ENCODE measurements at places on chromosomes 7 and 10.
A peak's percentile ranks its signal among the peaks of the same experiment; 100 is the strongest.

GRCh38 chr7:35004531-35005095 is 32.7 kb downstream of the DPY19L1 start:
- no peak for DNase-seq

DNA sequence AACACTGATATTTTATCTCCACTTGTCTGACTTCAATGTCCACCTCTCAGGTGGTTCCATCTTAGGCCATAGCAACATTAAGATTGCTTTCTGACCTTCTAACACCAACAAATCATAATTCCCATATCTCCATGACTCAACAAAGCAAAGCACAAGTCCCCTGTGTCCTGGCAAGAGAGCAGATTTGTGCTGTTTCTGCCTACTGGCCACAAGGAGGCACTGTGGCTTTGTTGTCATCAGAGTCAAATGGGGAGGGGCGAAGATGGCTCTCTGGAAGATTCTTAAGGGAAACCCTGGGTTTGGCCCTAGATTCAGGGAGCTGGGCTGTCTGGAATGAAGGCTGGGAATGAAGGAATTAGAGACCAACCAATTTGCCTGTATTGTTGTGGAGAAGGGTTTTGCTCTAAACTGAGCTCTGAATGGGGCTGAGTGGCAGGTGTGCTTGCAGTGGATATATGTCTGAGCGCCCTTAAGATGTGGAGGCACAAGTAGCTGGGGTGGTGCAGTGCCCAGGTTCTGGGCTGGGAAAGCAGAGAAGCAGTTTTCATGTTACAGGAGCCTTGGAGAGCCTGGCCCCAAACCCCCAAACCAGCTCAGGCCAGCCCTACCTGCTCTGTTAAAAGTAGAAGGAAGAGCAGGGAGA is 154.8 kb upstream of the PRSS58 start:
- DNase-seq: peak; percentile 44

DNA sequence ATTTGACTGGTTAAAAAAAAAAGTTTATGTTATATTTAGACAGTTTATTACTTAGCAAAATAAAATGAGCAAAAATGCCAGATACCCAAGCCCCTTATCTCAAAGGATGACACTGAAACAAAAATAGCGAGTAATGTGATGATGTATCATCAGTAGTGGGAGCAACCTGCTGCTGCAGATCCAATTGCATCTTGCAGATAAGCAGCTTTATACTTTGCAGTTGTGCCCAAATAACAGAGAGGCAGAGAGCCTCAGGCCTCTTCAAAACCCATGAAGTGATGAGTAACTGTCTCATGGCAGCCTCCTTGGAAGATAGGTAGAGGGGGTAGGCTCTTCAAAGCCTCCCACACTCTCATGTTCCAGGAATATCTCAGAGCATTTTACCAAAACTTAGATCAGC is 468.2 kb upstream of the LRRTM3 start:
- no peak for DNase-seq

DNA sequence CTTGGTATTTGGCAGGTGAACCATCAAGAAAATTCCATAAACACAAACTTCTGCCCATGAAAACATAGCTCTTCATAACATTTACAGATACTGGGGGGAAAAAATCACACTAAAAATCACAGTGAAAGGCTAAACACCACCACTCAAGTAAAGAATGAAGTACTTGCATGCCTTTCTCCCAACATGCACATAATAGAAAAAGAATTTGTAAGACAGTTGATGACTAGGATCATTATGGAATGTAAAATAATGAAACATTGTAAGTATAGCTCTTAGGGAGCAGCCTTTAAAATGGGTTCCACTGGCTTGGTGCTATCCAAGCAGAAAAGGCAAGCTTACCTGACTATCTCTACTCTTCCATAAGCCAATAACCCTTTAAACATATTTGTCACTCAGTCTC is 299.9 kb upstream of the LRRN3 start:
- no peak for DNase-seq

- DNase-seq: no peak
Observed at GRCh38 chr7:33841705-33842129, 63.6 kb upstream of the BMPER start.

DNA sequence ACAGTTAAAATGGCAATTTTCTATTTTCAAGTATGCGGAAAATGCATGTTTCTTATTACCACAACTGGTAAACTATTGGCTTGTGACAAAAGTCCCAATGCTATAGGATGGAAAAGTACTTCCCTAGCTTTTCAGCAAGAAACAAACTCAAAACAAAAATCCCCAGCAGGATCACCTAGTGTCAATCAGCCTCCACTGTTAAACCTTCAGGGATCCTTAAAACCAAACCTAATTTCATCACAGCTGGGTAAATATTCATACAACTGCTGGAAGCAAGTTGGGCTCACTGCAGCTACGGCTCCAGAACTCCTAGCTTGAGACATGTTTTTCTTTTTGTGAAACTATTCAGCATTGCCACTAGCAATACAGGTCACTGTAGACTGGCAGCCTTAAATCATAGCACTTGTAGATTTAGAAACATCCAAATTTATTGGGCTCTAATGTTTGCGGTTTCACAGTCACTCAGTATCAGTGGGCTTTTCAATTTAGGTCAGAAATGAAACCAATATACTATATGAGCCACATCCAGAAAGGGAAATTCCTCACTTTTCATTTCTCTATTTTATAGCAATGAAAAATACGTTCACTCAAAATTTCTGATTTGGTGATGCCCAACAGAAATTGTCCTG is 145.2 kb upstream of the ANK3 start:
- DNase-seq: no peak

- DNase-seq: no peak
Observed at GRCh38 chr7:16528520-16528919, 1.9 kb downstream of the LRRC72 start.

GRCh38 chr10:35335133-35336083 is 901 bp upstream of the CCNY start:
- no peak for DNase-seq

- DNase-seq: no peak
Observed at GRCh38 chr10:120012566-120012965, 120.0 kb downstream of the SEC23IP start.

GRCh38 chr7:131537571-131537978 is 18.9 kb downstream of the PODXL start:
- no peak for DNase-seq

All from CD4-positive, alpha-beta T cell treated with Interleukin-2 at 100 ng/mL for 4 hours (primary cell).